Ureter (tissue), 1 donor: ENCODE measurements at places on chromosomes 7 and 10. TPM values are rescaled to one million over a fixed set of nuclear protein-coding genes. Genes with fewer than 3 reads are reported as not detected.

DNA sequence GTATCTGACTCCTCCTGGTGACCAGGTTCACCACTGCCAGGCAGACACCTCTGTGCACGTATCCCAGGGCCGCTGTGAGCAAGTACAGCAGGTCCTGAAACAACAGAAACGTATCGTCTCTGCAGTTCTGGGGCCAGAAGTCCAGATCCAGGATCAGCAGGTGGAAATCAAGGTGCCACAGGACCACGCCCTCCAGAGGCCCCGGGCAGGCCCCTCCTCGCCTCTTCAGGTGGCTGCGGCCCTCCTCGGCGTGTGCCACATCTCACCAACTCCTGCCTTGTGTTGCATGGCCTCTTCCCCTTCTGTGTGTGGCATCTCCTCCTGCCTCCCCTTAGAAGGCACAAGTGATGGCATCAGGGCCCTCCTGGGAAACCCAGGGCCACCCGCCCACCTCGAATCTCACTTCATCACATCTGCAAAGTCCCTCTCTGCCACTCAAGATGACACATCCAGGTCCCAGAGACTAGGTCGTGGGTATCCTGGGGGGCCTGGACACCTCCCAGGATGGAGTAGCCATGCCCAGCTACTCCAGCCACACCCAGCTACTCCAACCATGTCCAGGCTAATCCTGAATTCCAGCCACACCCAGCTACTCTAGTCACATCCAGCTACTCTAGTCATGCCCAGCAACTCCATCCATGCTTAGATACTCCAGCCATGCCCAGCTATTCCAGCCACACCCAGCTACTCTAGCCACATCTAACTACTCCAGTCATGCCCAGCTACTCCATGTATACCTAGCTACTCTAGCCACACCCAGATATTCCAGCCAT is 52.6 kb upstream of the DNAAF5 start:
- no peak for DNase-seq

Gene ZNF365
- 0.21 TPM for total RNA-seq

Gene PNLIPRP2
- not detected for total RNA-seq

DNA sequence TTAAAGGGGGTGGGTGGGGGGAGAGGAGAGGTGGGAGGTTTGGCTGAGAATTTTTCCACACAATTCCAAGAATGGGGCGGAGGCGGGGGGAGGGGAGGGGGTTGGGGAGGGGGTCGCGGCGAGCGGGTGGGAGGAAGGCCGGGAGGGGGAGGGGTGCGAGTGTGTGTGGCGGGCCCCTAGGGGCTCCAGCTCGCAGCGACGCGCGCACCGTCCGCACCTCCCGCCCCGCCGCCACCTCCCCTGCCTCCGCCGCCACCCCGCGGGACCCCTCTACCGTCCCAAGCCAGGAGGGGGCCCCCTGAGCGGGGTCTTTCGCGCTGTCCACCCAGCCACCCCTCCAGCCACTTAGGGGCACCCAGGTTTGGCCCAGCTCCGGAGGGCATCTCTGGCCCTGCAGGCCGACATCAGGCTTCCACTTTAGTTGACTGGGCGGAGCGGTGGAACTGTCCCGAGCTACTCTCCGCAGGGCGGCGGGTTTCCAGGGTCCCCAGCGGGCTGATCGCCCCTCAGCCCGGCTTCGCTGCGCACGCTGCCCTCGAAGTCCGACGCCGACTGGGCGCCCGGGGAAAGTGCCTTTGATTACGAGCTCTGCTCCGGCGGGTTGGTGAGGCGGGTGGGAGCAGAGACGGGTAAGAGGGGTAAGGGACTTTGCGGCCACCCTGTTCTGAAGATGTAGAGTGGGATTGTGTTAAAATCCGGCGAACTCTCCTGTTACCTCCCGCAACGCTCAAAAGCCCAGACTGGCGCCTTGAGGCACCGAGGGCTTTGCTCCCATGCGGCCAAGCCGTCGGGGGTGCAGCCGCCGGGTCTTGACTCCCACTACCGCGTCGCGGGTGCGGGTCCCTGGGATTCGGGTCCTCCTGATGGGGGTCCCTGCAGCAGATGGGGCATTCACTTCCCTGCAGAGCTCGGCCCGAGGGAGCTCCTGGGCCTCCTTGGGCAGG is 1.8 kb upstream of the VAX1 start:
- no peak for DNase-seq

DNA sequence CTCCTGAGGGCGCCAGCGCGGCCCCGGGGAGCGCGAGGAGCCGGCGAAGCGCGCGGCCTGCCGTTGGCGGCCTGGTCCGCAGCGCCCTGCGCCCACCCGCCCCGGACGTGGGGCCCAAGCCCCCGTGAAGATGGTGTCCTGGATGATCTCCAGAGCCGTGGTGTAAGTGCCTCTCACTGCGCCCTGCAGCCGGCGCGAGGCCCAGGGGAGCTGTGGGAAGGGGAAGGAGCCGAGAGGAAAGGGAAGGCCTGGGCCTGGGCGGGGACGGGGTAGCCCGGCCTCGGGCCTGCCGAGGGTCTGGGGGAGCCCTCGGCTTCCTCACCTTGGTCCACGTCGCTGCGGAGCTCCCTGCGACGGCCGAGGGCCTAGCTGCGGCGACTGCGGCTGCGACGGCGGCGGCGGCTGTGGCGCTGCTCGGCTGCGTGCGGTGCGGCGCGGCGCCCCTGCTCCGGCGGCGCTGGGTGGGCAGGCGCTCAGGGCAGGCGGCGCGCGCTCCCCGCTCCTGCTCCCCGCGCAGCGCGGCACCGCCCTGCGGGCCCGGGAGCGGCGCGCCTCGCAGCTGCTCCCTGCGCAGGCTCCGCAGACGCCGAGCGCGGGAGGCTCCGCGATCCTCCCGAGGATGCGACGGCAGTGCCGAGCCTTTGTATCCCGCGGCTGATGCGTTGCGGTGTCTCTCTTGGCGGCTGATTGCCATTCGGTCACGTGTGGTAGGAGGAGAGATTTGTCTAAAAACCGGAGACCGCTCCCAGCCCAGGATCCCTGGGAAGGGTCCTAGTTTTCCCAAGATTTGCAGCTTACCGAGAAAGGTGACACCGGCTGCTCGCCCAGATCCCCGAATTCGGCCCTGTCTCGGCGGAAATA is 445 bp downstream of the REEP3 start:
- peak; percentile 56 for DNase-seq

- DNase-seq = no peak
Measured at GRCh38 chr10:101507828-101508227, 80.2 kb downstream of the POLL start.

Gene UCMA
- total RNA-seq = not detected

DNA sequence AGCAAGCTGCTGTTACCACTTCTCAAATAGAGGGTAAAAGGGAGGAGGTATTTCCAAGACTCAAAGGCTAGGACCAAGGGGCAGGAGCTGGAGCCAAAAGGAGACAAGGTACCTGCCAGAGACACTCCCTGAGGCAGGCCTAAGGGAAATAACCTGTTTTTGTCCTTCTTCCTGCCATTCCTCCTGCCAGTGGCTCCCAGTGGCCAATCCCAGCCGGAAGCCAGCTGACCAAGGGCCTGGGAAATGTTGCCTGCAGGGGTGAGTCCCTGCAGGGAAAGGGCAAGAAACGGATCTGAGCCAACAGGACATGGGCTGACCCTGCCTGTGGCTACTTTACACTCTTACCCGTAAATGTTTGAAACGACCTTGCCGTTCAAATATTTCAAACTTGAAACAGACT is 3.5 kb downstream of the CYTH3 start:
- no peak for DNase-seq

Gene ST8SIA6
- total RNA-seq = 0.73 TPM

GRCh38 chr7:133434246-133434865 is 181.5 kb downstream of the EXOC4 start:
- DNase-seq = no peak

Gene LBX1
- total RNA-seq = not detected

Gene NEBL
- 25.5 TPM for total RNA-seq

GRCh38 chr10:47262606-47263533 is 37.1 kb upstream of the GDF10 start:
- no peak for DNase-seq

Gene CDH23
- 79.3 TPM for total RNA-seq

DNA sequence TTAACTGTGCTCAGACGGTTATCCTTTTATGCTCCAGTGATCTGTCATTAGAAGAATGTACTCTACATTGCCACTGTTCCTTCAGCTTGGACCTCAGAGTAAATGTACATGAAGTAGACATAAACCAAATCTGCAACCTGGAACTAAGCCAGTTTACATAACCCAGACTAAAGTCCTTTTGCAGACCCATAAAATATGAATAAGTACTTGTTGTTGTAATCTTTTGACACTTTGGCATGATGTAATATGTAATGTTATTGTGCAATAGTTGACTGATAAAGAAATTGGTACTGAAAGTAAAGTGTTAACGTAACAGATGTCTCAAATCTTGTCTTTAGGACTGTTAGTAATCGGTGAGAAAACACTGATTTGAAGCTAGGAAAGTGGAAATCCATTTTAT is 115.8 kb upstream of the SORCS1 start:
- no peak for DNase-seq

Gene SORBS1
- total RNA-seq = 347 TPM

DNA sequence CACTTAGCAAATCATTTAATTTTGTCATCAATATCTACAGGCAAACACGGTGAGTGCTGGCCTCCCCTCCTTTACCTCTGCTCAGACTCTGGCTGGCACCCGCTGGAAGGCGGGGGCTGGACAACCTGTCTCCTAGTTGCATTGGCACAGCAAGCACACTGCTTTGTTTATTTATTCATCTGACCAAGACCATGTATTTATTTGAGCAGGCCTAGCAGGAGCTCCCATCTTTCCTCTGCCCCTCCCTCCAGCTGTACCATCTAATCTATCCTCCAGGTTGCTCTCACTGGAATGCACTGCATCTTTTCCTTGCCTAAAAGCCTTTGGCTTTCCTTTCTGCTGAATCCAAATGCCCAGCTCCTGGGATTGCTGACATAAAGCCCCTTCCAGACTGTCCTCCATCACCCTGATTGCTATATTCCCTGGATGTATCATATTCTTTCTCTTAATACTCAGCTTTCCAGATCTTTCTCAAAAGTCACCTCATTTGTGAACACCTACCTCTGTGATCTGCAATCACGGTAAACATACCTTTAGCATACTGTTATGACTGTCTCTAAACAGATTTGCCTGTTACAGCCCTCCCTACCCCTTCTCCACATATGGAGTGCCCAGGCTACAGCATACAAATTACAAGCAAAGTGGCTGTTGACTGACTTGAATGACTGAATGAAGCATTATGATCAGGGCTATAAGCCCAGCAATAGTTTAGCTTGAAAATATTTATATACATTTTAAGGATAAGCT is 9.6 kb downstream of the ELMO1 start:
- DNase-seq = no peak

GRCh38 chr7:128307061-128307460 is 36.6 kb downstream of the RBM28 start:
- no peak for DNase-seq

Gene BTBD16
- 51.2 TPM for total RNA-seq

DNA sequence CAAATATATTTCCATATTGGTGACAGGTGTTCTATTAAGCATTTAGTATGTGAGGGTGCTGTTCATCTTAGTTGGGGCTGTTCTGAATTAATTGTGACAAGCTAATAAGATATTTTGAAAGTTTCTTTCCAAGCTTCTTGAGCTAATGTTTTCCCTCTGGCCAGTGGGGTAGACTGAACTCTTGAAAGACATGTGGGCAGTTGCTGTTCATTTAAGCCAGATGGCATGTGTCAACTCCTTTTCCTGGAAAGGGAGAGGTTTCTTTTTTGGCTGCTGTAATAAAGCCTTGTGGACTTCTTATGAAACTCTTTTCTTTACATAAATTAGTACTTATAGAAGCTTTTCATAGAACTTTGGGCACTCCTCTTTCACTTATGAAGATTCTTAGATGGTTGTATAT is 21.7 kb downstream of the RAB18 start:
- DNase-seq = no peak

DNA sequence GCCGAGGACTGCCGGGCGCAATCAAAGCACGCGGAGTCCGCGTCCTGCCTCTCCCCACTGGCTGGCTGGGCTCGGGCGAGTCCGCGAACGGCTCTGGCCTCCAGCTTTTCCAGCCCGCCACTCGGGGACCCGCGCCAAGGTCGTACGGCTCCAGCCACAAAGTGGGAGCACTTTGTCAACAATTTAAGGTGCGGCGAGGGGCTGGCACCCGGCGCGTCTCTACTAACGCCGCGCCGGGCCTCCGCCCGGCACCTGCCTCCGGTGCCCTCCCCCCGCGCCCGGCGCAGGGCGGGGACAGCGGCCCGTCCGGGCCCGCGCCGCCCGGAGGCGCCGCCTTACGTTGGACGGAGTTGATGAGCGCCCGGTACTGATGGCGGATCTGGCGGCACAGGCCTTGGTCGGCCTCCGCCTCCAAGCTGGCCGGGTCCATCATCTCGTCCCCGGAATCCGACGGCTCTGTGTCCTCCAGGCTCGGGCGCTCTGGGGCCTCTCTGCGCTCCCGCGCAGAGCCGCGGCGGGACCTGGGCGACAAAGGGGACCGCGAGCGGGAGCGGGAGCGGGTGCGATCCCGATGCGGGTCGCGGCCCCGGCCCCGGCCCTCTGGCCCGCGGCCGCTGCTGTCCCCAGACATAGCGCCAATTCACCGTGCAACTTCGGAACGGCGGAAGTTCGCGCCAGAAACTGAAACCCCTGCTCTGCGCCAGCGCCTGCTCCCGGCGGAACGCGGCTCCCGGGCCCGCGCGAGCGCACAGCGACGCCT is at the start of gene NSMCE4A:
Gene NSMCE4A, minus strand, starts transcription at position 683 of the 760 bp plus-strand sequence. Its CDS starts 52 bp downstream, at position 631.
- DNase-seq = peak; percentile 81

Gene CLRN3
- not detected for total RNA-seq

DNA sequence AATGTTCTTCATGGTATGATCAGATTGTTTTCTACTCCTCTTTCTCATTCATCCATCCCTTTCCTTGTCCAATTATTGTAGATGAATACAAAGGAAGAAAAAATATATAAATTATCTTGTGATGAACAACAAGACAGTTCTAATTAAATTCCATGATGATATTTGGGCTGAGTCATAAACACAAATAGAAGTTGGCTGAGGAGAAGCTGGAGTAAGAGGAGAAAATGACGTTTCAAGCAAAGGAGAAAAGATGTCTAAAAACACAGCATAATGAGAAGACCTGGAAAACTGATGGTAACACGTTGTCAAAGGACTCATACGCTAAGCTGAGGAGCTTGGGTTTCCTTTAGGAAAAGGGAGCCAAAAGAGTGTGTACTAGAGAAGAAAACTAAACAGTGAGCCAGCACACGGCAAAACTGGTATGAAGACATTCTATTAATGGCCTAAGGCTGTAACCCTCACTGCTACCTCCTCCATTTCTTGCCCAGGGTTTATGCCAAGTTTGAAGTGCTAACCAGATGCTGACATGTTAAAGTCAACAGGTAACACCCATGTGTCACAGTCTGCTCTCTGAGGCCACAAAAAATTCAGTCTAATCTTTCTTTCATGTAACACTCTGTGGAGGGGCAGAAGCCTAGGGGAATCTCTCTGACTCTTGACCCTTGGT is 26.1 kb downstream of the ZFAND4 start:
- DNase-seq = no peak

Gene COX15
- total RNA-seq = 42.2 TPM
